ENCODE measurements at places on chromosomes 13 and 19.

- DNase-seq: no peak
Measured at GRCh38 chr13:24053519-24054251, 106.8 kb upstream of the SPATA13 start.

GRCh38 chr13:48648446-48648845 lies 5.3 kb upstream of the CYSLTR2 start:
- DNase-seq: no peak

GRCh38 chr13:98189841-98190505 lies 12.9 kb upstream of the RNF113B start:
- DNase-seq: no peak

DNA sequence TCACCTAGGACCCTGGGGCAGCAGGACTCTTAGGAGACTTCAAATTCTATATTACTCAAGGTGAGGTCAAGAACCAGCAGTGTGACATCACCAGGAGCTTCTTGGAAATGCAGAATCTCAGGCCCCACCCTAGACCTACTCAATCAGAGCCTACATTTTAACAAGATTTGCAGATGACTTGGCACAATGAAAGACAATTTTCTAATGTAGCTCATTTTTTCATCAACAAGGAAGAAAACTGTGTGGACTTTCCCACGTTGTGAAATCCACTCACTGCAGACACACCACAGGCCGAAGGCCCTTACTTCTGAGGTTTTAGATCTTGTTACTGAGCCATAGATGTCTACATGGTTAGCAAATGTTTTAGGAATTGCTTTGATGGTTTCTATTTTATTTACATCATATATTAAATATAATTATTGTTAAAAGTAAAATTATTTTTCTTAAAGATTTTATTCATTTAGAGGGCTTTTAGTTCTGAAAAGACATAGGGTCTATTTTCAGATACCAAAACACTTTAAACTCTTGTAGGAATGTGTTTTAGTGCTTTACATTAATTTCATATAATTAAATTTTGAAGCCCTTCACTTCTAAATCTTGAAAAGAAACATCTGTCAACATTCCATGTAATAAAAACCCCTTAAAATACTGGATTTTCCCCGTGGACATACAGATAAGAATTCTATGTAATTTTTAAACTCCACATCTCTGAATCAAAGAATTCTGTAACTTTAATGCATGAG lies 18.5 kb upstream of the STARD13 start:
- no peak for DNase-seq

- no peak for DNase-seq
Measured at GRCh38 chr13:75804605-75805004, 168.5 kb downstream of the LMO7 start.

DNA sequence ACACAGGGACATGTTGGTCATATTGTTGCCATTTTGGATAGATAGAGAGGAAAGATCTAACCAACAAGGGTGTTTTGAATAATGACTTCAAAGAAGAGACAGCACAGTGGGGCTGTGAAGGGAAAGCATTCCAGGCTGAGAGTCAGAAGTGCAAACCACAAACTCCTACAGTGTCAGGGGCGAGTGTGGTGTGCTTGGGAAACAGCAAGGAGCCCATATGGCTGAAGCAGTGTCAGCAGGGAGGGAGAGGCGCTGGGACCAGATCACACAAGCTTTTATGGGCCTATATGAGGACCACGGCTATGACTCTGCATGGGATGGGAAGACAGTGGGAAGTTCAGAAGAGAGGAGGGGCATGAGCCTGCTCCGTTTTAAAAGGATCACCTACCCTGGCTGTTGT lies 166.4 kb downstream of the MYO16 start:
- no peak for DNase-seq

DNA sequence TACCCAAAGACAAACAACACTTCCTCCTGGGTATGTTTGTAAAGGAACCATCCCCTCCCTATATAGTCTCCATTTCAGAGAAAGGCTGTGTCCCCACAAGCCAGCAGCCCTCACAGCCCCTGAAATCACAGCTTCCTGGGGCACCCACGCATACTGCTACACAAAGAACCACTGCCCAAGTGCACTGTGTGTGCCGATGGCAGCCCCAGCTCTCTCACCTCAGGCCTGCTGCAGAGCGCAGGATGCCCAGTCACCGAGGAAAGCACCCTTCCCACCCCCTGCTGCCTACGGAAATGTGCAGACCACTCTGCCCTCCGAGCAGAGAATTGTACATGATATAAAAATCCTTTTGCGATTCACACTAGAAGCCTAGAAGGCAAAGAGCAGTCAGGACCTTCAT lies 39.4 kb downstream of the SOHLH2 start:
- no peak for DNase-seq

DNA sequence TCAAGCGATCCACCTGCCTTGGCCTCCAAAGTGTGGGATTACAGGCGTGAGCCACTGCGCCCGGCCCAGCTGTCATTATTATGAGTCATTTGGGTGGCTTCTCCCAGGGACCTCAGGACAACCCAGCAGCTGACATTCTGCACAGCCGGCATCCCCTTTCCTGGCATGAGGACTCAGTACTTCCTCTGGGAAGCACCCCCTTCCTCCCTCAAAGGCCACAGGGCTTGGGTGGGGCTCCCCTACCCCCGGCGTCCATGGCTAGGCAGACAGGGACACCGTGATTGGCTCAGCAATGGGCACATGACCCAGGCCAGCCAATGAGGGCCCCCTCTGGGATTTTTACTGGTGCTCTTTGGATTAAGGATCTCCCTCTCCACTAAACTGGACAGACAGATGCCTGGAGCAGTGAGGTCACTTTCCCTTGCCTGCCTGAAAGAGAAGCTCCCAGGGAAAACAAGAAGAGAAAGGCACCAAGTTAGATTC lies 6.0 kb downstream of the KANK2 start:
- no peak for DNase-seq

- no peak for DNase-seq
Measured at GRCh38 chr13:60417734-60418133, 20.7 kb downstream of the TDRD3 start.

DNA sequence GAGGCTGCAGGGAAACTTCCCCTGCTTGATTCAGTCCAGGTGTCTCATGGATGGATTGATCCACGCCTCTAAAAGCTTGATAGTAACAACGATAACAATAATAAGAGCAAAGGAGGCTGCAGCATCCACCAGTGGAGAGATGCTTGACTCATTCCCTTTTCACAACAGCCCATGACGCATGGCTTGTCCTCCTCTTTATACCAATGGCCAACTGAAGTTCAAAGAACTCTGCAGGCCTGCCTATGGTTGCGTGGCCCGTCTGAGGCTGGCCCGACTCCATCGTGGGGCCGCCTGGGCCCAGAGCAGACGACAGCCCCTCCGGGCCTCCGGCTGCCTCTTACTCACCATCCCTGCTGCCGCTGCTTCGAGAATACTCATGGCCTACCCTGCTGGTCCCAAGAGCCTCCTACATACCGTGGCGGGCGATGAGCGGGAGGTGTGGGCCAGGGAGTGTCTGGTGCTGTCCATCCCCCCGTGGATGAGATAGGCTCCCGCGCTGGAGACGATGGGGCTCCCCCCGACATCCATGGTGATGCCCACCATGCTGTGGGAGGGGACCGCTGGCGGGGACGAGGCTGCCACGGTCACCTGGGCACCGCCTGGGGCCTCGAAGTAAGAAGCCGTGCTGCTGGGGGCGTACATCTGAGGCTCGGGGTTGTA lies 61.8 kb upstream of the RANBP3 start:
- peak; percentile 33 for DNase-seq

GRCh38 chr13:40313269-40314200 lies 352.9 kb downstream of the FOXO1 start:
- no peak for DNase-seq

DNA sequence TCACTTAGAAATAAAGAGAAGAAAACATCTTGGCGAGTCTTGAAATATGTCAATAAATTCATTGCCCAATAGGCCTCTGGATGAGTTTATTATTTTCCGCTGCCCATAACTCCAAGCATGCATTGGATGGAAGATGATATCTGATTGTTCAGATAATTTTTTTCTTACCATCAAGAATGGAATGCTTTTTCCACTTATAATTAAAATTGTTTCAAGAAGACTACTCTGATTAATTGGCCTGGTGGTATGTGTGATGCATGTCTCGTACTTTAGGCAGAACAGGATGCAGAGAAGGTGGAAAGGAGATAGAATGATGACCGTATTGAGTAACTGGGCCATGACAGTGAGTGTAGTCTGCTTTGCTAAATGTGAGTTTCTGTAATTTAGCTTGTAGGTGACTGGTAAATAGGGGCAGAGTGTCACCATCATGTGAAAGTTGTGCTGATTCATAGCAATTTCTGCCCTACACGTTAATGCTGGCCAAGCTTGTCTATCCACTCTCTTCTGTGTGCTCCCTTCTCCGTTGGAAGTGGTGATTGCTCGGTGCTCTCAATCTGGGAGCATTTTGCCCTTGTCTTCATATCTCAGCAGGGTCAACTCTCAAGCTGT lies 13.5 kb upstream of the SPATA13 start:
- no peak for DNase-seq
